Brain microvascular endothelial cell (primary cell): ENCODE measurements at places on chromosomes 16 and 17.

DNA sequence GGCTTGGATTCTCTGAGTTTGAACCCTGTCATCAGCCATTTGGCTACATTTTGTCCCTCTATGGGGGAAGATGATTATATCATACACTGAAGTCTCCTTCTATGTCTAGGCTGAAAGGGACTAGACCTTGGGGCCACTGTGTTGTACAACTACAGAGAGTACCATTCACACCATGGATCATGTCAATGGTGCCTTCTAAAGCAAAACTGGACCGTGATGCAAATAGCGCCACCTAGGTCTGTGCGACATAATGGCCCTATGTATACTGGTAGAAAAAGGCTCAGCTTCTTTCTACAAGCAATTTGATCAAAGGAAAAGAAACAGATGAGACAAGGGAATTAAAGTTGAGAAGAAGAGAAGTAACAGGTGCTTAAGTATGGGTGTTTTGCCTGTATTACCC lies 100.7 kb downstream of the LYRM1 start:
- peak; percentile 8 for DNase-seq

DNA sequence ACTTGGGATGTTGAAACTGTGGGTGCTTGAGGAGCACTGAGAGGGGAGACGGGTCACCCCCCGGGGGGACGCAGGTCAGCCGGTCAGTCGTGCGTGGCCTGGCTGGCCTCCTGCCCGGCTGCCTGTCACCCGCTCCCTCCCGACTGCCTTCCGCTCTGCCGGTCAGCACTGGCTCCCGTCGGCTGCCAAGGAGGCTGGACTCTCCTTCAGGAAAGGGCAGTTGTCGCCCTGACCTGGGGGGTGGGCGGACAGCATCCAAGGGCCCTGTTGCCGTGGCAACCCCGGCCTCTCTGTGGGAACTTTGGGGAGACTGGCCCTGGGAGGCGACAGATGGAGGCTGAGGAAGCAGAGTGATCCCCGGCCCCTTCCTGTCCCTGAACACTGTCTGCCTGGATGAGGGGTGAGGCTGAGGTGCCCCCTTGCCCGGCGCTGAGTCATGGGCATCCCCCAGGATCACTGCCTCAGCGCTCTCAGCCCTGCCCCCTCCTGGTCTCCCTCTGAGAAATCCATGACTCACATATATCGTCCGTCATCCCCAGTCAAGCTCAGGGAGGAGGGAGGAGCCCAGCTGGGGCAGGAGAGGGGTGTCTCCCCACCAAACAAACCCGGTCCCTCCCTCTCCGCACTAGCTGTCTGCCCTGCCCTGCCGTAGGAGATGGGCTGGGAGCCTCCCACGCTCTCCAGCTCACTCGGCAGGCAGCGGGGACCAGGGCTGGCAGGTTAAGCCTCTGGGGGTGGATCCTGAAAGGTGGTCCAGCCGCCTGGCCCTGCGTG lies at the start of gene ADGRG1:
Gene ADGRG1 (plus strand): TSS at position 623 of the 774 bp plus-strand sequence. CDS start 21,658 bp downstream, outside the sequence.
- DNase-seq = peak; percentile 93

GRCh38 chr16:27313422-27314160 lies at the start of gene IL4R:
Gene IL4R, plus strand, starts transcription at chr16:27313974. Its CDS starts 26,230 bp downstream, at chr16:27340204.
- peak; percentile 80 for DNase-seq

GRCh38 chr17:68205808-68206720 lies 41.8 kb upstream of the AMZ2 start:
- DNase-seq = no peak

- DNase-seq = no peak
These were observed 8.2 kb upstream of the STH start for GRCh38 chr17:45990886-45991285.

- DNase-seq = no peak
These were observed 19.0 kb downstream of the IRF8 start for GRCh38 chr16:85917959-85918358.

GRCh38 chr16:87350681-87351319 lies 32.8 kb downstream of the FBXO31 start:
- DNase-seq = no peak

- DNase-seq = no peak
These were observed 2.4 kb downstream of the ALKBH5 start for GRCh38 chr17:18185832-18186626.

GRCh38 chr17:55624772-55625433 lies 97.8 kb downstream of the TMEM100 start:
- DNase-seq = no peak

DNA sequence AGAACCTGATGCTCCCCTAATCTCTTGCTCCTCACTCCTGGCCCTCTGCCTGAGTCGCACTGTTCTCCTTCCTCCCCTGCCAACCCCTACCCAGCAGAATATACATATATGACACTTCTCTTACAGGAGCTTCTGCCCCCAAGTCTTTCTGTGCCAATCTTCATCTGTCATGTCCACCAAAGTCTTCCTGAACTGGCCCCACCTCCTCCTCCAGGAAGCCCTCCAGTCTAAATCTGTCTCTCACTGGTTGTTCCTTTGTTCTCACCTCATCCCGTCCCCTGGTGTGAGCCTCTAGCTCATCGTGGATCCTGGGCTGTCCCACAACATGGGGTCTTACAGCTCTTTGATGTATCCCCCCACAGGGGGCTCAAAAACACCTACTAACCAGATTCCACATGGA lies 8.3 kb downstream of the CRHR1 start:
- no peak for DNase-seq

- no peak for DNase-seq
These were observed 8.5 kb downstream of the HS3ST6 start for GRCh38 chr16:1909561-1910231.

- no peak for DNase-seq
These were observed 3.7 kb upstream of the PER1 start for GRCh38 chr17:8155996-8156245.

- no peak for DNase-seq
These were observed 448.1 kb upstream of the DYNLRB2 start for GRCh38 chr16:80092681-80093080.

- peak; percentile 29 for DNase-seq
These were observed 2.3 kb upstream of the CCDC182 start for GRCh38 chr17:57747221-57748017.

- no peak for DNase-seq
These were observed 20.7 kb downstream of the UBN1 start for GRCh38 chr16:4868026-4868425.

DNA sequence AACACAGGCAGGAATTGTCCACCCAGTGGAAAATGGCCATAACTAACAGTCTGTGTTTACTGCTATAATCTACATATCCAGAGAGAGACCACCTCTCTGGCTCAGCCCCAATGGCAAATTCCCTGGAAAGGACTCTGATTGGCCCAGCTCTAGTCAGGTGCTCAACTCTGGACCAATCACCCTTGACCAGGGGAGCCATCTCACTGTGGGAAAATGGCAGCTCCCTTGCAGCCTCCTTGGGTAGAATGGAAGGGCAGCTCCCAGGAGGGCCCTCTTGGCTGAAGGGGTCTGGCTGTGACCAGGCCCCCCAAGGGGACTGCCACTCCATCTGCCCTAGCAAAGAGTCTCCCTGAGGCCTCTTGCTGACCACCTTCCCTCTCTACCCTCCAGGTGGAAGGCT lies 3.1 kb downstream of the ALOX15B start:
- DNase-seq = no peak

GRCh38 chr17:28407130-28407973 lies 1.3 kb upstream of the SLC46A1 start:
- no peak for DNase-seq

- no peak for DNase-seq
These were observed 332 bp upstream of the VPS25 start for GRCh38 chr17:42772945-42773289.

GRCh38 chr16:54280751-54281150 lies 5.8 kb downstream of the IRX3 start:
- DNase-seq = no peak

- no peak for DNase-seq
These were observed 19.0 kb downstream of the GPR179 start for GRCh38 chr17:38324772-38325171.

DNA sequence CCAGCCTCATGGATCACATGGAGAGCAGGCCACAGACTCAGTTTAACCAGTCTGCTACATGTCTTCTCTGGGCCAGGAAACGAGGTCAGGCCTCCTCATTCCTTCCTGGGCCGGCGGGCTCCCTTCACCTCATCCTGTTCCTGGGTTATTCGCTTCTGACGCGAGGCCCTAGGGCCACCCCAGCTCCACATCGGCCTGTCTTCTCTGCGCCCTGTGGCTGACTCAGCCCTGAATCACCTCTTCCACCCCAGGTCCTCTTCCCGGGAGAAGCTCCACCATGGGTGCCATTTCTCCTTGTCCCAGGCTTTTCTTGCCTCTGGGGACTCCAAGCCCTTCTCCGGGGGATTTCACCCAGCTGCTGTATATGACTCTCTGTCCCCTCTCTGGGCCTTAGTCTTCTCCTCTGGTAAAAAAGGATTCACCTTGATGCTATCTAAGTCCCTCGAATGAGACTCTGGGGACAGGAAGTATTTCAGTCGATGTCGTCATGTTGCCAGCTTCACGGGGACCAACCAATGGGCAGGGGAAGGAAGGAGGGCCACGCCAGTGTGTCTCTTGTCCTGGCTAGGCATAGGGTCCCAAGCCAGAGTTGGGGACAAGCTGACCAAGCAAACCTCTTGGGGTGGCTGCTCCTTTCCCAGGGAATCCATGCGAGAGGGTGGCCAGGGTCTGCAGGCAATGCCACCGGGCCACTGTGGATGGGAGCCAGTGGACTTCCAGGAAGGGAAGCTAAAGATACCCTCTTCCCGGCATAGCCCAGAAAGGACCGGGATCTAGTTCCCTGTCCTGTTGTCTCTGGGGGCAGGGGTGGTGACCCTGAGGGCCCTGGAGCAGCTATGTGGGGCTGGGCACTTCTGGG lies 58.7 kb downstream of the SOCS3 start:
- DNase-seq = peak; percentile 18

GRCh38 chr17:72887917-72888316 lies 204.6 kb downstream of the SLC39A11 start:
- DNase-seq = no peak

DNA sequence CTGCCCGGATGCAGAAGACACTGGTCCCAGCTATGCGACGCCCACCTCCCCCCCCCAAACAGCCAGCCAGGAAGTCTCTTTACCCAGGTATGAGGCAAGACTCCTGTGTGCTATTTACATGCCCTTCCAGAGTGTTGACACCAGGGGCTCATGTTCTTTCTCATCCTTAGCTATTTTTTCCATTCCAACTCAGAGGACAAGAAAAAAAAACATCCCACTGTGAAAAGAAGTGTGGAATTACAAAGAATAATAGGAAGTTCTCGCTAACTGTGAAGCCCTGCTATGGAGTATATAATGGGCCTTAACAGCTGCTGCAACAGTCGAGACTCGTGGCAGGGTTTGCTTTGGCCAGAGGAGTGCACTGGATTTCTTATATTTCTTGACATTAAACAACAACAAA lies 584.9 kb downstream of the CDH13 start:
- no peak for DNase-seq

GRCh38 chr17:49365667-49366066 lies 3.6 kb upstream of the ZNF652 start:
- DNase-seq = no peak

DNA sequence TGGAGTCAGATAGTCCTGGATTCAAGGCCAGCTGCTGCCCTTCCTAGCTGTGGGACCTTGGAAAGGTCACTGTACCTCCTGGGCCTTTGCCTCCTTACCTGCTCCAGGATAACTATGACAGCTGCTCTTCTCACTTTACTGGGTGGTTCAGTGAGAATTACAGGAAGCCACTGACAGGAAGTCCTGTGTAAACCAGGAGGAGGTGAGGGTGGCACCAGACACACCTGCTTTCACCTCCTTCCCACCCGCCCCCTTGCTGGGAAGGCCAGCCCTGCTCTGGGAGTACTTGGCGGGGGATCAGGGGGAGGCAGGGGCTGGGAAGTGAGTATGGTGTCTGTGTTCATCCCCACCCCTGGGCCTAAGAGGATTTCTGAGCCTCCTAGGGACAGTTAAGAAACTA lies 42.6 kb downstream of the CPNE2 start:
- DNase-seq = no peak

- DNase-seq = no peak
These were observed 60.7 kb upstream of the TBX2 start for GRCh38 chr17:61338874-61339478.

GRCh38 chr17:32445074-32445415 lies 735 bp downstream of the PSMD11 start:
- peak; percentile 63 for DNase-seq

- no peak for DNase-seq
These were observed at the start of gene CCDC102A for GRCh38 chr16:57536306-57537193. Gene CCDC102A, minus strand, starts transcription at chr16:57536571. Its CDS starts 7,394 bp downstream, at chr16:57529177.

DNA sequence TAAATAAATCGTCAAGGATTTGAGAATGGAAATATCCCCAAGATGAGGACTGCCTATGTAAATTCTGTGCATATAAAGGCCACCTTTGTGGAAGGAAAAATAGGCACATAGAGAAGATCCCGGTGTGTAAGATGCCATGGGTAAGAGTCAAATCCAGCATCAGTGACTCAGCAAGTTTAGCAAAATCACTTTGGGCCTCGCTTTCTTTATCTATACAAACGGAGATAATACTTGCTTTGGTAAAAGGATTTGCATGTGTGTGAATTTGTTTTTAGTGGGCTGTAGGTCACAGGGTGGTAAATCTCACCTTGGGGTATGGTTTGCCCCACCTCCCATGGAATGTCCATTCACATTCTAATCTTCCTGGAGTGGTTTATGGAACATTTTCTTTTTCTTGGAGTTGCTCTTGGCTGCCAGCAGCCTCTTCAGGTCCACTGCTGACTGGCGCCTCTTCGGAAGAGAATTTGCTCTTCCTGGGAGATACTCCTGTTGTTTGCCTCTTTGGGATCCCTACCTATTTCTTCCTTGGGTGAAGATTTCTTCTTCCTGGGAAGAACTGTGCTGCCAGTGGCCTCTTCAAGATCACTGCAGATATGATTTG lies 587.6 kb downstream of the CDH11 start:
- DNase-seq = no peak

- peak; percentile 20 for DNase-seq
These were observed 360.6 kb upstream of the XYLT1 start for GRCh38 chr16:17831330-17831729.

DNA sequence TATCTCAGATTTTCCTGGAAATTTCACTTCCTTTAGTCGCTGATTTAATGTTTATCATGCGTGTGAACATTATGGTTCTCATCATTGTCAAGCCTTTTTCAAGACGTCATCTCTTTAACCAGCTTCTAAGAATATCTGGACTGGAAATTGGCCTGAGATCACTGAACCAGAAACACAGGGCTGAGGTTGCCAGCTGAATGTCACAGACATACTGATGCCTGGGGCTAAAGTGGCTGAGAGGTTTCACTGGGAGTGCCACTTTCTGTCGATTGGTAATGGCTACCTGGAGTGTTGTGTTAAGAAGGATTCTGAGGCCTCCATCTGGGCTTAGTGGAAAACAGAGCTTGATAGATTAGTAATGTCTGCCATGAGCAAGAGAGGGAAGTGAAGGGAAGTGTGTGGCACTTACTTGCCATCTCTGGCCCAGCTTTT lies 54.2 kb downstream of the CRISPLD2 start:
- no peak for DNase-seq
